CD8-positive, alpha-beta T cell (primary cell): ENCODE measurements at places on chromosomes 1 and 21.
A peak's percentile ranks its signal among the peaks of the same experiment; 100 is the strongest.

- no peak for DNase-seq
Observed at GRCh38 chr1:28087614-28088167, 719 bp downstream of the EYA3 start.

GRCh38 chr1:247322442-247322841, 9.2 kb downstream of the ZNF496 start:
- no peak for DNase-seq

DNA sequence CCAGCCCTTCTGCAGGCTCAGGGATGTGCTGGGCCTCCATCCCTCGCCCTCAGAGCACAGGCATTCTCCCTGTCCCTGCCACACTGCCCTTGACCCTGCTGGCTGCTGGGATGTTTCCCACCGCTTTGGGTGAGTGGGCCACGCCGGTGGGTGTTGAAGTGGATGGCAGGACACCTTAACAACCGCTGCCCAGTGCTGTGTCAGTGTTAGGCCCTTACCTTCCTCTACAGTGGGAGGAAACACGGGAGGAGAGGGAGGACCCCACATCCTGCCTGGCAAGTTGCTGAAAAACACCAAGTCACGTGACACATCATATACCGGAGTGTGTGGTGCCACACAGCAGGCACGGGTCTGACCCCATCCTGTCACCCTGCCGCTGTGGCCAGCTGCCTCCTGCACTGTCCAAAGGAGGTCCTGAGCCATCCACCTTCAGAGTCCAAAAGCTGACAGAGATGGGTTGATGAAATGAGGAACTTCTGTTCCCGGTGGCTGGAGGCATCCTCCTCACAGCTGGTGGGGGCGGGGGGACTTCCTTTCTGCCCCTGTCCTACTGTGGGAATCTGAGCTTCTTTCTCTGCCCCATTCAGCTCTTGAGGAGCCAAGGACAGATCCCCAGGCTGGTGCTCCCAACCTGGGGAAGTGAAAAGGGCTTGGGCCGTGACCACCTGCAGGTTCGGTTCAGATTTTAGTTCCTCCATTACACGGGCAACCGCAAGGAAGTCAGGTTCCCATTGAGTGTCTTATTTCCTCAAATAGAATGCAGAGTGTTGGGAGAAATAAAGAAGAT, 3.2 kb upstream of the THEMIS2 start:
- peak; percentile 91 for DNase-seq

- DNase-seq = no peak
Observed at GRCh38 chr1:172088256-172088655, 247.0 kb downstream of the DNM3 start.

- no peak for DNase-seq
Observed at GRCh38 chr1:222275001-222275728, 272.7 kb downstream of the HHIPL2 start.

DNA sequence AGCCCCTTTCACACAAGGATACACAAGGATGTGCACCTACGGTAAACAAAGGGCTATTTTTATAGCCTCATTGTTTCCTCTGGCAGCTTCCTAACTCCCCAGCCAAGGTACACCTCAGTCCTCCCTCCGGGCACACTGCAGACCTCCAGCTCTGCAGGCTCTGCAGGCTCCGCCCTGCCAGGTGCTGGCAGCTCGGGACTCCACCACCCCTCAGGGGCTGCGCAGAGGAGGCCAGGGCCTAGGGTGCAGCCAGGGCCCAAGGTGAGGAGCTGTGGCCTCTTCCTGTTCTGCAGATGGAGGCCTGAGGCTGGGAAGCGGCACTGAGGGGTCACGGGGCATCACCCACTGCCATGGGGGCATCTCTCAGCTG, 19.8 kb upstream of the CLSTN1 start:
- no peak for DNase-seq

DNA sequence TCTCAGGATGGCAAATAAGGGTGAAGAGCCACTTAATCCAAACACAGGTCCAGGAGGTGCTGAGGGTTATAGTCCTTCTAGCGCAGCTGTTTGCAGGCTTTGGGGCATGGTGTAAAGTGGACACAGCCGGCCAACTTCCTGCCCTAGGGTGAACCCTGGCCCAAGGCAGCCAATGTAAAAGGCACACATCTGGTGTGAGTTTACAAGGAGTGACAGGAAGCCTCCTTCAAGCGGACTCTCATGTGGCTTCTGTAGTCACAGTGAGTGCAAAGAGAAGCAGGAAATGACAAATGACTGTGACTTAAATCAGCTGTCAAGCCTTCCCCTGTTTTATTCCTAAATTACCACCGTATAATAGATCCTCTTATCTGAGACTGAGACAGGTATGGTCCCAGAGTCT, 213.0 kb downstream of the CRB1 start:
- DNase-seq = no peak

DNA sequence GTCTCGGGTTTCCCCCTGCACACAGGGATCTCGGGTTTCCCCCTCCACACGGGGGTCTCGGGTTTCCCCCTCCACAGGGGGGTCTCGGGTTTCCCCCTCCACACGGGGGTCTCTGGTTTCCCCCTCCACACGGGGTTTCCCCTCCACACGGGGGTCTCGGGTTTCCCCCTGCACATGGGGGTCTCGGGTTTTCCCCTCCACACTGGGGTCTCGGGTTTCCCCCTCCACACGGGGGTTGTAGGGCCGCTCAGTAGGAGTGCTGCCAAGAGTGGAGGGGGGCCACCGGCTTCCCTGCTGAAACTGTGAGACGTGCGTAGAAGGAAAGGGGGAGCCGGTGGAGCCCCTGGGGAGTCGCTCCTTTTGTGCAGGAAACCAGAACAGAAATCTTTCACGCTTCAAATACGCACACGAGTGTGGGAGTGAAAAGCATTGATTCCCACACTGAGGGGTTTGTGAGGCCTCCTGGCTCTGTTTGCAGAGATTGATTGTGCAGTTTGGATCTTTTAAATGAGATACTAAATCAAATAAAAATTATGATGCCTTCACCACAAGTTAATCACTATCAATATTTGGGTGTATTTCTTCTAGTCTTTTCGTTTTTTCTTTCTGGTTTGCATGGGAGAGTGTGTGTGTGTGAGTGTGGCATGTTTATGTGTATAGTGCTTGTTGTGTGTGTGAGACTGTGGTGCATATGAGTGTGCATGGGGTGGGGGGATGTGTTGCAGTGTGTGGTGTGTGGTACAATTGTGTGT, 54.3 kb upstream of the TRAPPC10 start:
- no peak for DNase-seq

DNA sequence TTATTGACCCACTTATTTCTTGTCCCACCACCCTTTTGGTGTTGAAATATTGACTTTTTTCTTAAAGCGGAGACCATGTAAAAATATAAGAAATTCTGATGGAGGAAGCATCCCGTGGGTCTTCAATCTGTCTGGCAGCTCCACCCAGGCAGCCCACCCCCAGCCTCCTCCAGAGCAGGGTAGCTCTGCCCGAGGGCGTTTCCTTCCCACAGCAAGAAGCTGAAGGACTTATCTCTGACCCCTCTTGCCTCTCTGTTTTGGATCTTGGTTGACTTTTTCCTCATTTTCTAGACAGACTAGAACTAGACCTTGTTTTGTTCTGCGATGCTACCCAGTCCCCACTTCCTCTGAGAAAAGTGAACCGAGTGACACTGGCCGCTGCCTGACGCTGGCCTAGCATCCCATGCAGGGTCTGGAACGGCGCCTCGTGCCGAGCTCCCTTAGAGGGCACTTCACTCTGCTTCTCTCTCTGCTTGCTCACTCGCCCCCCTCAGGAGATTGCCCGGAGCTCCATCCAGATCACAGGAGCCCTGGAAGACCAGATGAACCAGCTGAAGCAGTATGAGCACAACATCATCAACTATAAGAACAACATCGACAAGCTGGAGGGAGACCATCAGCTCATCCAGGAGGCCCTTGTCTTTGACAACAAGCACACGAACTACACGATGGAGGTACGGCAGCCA, 40.4 kb upstream of the MTR start:
- no peak for DNase-seq

- no peak for DNase-seq
Observed at GRCh38 chr1:25106352-25106751, 126.0 kb downstream of the SYF2 start.

DNA sequence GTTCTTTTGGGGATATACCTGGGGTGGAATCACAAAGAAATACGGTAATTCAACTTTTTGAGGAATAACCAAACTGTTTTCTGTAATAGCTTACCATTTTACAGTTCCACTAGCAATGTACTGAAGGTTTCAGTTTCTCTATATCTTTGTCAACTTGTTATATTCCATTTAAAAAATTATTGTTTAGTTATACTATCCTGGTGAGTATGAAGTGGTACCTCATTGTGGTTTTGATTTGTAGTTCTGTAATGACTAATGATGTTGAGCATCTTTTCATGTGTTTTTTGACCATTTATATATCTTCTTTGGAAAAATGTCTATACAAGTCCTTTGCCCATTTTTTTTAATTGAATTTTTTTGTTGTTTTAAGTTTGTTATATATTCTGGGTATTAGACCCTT, 39.4 kb downstream of the MAST2 start:
- DNase-seq = no peak

- no peak for DNase-seq
Observed at GRCh38 chr1:19361611-19362147, 49.6 kb downstream of the SLC66A1 start.

DNA sequence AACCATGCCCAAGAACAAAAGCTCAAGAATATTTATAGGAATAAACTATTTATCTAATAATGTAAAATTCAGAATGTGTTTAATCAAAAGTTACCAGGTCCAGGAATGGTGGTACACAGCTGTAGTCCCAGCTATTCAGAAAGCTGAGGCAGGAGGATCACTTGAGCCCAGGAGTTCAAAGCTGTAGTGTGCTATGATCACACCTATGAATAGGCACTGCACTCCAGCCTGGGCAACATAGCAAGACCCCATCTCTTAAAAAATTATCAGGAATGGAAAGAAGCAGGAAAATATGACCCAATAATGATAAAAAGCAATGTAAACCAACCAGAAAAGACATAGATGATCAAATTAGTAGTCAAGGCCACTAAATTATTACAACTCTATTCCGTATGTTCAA, 62.2 kb upstream of the DR1 start:
- DNase-seq = no peak

DNA sequence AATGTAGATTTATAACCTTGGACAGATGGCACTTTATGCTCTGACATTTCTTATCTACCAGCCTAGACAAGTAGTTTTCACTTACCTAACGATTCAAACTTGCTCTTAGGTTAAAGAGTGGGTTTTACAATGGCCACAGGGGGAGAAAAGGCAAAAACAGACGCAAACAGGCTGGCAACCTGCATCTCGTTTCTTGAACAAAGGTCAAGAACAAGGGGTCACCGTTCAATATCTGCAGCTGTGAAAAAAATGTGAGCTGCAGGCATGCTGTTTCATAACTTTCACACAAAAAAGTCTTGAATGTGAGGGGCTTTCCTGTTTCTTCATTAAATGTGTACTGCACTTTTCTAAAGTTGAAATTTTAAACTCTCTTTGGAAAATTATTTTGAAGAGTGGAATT, 49.4 kb downstream of the SYDE2 start:
- DNase-seq = no peak

- no peak for DNase-seq
Observed at GRCh38 chr1:107110326-107110725, 30.5 kb upstream of the NTNG1 start.

- no peak for DNase-seq
Observed at GRCh38 chr1:154769193-154769895, 100.7 kb downstream of the KCNN3 start.

GRCh38 chr1:54463259-54464030, 57.3 kb upstream of the SSBP3 start:
- DNase-seq = no peak
